ENCODE measurements at places on chromosomes 4 and X. TPM values are rescaled to one million over a fixed set of nuclear protein-coding genes. Genes with fewer than 3 reads are reported as not detected.

DNA sequence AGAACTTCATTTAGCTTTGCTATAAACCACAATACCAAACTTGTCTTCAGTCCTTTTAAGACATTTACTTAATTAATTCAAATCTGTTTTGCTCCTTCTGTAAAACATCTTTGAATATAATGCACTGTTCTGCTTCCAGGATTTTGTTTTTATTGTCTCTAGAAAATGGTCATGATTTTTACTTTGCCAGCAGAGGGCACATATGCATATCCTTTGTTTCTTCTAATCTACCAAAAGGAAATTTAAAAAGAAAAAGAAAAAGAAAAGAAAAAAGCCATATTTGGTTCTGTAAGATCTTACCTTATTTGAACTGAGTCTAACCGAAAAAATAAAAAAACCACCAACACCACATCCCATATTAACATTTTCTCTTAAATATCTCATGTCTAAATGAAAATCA lies 101.9 kb upstream of the CCSER1 start:
- no peak for DNase-seq

- no peak for DNase-seq
Observed at GRCh38 chrX:148620023-148620422, 119.6 kb downstream of the AFF2 start.

The CNKSR2 gene
- 1.3 TPM for polyA plus RNA-seq

DNA sequence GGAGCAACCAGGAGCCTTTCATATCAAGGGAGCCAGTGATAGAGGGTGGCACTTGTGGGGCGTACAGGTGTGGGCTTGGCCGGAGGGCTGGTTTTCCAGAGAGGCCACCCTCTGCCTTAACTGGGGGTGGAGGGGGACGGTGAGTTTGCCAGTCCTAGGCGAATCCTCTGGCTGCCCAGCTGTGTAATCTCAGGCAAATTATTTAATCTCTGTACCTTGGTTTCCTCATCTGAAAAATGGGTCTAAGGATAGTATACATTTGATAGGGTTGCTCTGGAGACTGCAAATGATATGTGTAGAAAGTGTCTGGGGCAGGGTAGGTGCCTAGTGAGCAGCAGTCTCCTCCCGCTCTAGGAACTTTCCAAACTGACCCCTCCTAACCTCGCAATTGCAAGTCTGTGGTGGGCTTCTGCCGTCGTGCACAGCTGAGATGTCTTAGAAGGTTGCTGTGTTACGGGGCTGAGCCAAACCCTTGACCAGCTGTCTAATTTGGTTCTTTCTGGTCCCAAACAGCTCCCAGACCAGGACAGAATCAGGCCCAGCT lies 3.8 kb upstream of the CXCR3 start:
- no peak for DNase-seq

DNA sequence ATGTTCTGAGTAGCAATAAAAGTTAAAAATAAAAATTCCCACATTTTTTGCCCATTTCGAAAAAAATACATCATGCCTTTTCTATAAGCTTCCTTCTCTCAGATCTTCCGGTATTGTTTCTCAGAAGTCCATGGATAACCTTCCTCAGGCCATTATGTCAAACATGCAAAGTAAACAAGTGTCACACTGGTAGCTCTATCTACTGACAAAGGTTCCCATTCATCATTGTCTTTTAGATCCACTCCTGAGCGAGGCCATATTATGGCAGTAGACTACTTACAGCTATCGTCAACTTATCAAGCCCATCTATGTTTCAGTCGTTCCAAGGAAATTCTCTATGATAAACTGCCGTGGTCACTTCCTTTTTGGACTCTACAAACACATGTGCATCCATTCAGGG lies 1068.2 kb downstream of the GLUD2 start:
- DNase-seq, result no peak

- DNase-seq, result no peak
Observed at GRCh38 chrX:5449323-5449722, 779.3 kb downstream of the NLGN4X start.

DNA sequence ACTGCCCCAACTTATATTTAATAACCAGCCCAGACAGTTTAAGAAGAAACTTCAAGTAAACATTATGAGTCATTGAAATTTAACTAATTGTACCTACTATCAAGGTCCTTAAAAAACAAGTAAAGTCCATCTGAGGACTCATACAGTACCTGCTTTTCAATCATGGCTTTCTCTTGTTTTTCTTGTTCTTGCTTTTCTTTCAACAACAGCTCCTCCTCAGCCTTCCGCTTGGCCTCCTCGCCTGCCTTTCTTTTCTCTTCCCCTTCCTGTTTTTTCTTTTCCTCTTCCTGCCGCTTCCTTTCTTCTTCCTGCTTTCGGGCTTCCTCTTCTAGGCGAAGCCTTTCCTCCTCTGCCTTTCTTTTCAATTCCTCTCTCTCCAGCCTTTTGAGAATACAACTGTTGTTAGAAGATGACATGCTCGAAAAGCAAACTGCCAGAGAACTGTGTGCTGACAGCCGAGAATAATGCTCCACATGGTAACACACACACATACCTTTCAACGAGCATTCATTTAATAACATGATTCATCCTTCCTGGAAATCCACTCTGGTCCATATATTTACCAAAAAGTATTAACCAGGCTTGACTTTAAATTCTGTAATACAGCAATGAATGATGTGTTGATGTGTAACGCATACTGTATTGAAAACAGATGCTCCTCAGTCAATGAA lies 25.2 kb upstream of the BCLAF3 start:
- no peak for DNase-seq

DNA sequence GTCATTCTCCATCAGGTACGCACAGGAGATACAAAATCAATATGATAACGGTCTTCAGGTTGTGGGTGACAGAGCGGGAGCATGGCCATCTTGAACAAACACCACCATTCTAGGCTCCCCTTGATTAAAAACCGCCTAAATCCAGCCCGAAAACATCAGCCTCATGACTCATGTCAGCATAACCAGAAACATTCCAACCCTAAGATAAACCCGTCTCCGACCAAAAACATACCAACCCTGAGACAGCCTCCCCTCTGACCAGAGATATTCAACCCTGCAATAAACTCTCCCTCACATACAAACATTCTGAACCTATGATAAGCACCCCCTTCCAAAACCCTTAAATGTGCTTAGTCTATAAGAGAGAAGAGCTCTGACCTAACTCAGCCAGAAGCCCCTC lies 157.9 kb downstream of the DHRSX start:
- DNase-seq, result no peak

DNA sequence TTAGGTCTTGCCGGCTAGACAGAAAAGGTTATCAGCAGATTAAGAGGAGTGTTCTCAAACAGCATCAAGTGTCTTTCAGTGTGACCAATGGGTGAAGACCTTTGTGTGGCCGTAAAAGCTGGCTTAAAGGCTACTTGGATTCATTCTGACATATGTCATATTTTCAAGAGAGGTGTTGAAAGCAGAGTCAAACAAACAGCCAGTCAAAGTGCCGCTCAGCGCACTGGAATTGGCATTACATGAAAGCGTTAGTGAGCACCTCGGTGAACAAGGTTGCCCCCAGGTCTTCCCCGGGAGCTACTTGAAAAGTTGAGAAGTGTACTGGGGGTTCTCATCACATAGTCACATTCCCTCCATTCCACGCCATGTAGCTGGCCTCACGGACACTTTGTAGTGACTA lies 148.9 kb downstream of the SOX3 start:
- no peak for DNase-seq

The CT47B1 gene
- polyA plus RNA-seq, result not detected

- DNase-seq, result no peak
Observed at GRCh38 chr4:6419452-6420028, 52.9 kb downstream of the PPP2R2C start.

DNA sequence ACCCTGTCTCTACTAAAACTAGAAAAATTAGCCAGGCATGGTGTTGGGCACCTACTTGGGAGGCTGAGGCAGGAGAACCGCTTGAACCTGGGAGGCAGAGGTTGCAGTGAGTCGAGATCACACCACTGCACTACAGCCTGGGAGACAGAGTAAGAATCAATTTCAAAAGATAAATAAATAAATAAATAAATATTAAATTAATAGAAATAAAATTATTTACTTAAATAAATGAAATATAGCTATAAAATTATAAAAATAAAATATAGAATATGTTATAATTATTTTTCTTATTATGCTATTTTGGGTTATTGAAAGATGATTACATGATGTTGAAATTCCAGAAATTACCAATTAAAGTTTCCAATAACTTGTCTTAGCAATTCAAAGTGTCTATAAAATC lies 1029.8 kb upstream of the AGA start:
- no peak for DNase-seq

GRCh38 chrX:47864300-47864699 lies 27.6 kb downstream of the ZNF81 start:
- DNase-seq, result no peak

GRCh38 chr4:76996445-76996844 lies 46.9 kb downstream of the SEPTIN11 start:
- DNase-seq, result no peak

DNA sequence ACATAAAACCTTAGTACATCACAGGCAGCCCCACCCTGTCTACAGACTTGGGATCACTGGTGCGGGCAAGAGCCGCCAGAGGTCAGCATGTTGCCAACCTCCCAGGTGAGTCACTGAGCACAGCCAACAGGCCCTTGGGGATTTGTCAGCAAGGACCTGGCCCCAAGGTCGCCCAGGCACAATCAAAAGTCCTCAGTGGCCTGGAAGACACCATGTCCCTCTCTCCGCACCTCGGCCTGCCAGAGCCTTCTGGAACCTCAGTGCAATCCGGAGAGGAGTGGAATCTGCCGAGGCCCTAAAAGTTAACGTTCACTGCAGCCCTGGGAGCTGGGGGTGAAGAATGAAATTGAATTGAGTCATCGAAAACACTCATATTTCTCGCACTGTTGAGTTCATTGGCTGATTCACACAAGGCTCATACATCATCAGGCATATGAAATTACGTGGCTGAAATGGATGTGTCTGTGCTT lies 74.3 kb downstream of the WFS1 start:
- no peak for DNase-seq

DNA sequence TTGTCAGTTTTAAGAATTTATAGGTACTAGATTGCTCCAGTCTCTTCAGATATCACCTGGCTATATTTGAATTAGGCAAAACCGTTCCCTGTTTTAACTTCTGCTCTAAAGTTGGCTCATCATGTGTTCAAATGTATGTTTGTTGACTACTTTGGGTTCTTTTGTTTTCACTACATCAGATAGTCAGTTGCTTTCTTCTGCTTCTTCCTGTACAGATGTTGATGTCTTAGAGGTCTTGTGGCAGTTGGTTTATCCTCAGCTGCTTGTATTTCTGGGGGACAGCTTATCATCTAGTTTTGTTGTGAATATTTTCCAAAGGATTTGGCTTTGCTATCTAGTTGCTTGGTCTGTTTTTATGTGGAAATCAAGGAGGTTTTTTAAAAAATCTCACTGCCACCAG lies 28.0 kb downstream of the TBC1D19 start:
- DNase-seq, result no peak

The SLC25A43 gene
- polyA plus RNA-seq, result 13.2 TPM

The STOX2 gene
- 4.4 TPM for polyA plus RNA-seq

DNA sequence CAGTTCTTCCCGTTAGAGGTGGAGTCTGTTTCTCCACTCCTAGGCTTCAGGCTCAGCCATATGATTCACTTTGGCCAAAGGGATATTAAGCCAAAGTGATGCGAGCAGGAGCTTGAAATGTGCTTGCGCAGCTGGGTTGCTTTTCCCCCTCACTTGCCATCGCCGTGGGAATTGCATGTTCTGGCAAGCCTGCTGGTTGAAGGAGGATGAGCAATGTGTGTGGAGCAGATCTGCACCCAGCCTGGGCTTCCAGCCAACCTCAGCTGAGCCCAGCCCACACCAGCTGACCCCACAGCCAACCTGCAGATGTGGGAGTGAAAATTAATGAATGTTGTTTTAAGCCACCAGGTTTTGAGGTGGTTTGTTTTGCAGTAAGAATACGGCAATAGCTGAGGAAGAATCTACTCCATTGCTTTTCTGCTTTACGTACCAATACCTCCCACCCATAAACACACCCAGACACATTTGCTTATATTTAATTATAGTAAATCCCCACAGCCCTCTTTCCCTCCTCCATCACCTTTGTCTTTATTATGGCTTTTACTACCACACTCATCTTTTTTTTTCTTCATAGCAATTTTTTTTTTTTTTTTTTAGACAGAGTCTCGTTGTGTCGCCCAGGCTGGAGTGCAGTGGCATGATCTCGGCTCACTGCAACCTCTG lies 132.8 kb upstream of the FUNDC1 start:
- DNase-seq, result peak; percentile 15

DNA sequence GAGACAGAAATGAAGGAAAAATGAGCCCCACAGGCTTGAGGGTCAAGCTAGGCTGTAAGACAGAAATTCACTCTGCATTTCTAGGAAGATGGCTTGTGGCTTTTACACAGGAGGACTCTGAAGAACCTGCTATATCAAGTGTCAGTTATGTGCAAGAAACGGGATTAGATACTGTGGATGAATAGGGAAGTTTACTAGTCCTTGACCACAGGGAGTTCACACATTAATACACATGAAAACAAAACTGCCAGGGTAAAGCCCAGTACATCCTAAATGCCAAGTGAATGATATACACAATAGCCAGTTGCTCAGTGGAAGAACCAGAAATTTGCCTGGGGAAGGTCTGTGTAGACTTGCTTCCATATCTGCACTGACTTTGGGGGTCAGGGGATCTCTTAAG lies 53.5 kb downstream of the TMEM131L start:
- DNase-seq, result no peak

- no peak for DNase-seq
Observed at GRCh38 chr4:143403553-143403820, 66.8 kb downstream of the GAB1 start.

GRCh38 chr4:163482190-163482589 lies 8.6 kb upstream of the TKTL2 start:
- no peak for DNase-seq

GRCh38 chr4:149584722-149585121 lies 230.9 kb downstream of the IQCM start:
- no peak for DNase-seq

The DMD gene
- polyA plus RNA-seq, result 23.3 TPM

DNA sequence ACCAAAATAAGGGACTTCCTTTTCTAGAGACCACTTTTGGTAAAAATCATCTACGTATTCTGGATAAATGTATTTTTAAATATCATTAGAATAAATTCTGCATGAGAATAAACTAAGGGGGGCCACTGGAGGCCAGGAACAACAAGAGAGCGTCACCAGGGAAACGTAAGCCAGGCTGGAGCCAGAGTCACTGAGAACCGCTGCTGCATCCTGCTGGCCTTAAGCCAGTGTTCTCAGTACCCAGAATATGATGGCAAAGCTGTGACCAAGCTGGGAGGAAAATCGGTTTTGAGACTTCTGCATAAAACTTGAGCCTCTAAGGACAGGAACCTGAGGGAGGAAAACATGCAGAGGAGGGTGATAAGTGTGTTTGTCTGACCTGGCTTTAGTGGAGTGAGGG lies 63.0 kb upstream of the FAM9A start:
- DNase-seq, result no peak

DNA sequence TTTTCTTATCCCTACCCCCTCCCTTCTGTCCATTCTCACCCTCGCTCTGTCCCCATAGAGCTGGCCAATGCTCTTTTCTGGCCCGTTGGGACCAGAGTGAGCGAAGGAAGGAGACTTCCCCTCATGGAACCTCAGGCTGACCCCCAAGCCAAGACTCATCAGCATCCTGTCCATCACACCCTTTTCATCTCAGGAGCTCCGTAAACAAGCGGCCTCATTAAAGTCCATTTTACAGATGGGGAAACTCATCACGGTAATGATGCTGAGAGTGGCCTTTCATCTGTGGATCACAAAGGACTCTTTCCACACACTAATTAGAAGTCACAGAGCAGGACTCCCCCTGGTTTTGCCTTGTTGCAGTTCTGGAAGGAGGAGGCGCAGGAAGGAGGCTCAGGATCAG lies 67.4 kb upstream of the SLC34A2 start:
- DNase-seq, result no peak

- DNase-seq, result no peak
Observed at GRCh38 chr4:102988429-102989020, 31.0 kb downstream of the SLC9B1 start.

- DNase-seq, result no peak
Observed at GRCh38 chr4:146650034-146650433, 11.3 kb downstream of the POU4F2 start.

The MTTP gene
- 459 TPM for polyA plus RNA-seq

All from large intestine (tissue), 12 donors.